AG20443 (cell line): ENCODE measurements at places on chromosomes 2 and 18.

GRCh38 chr2:70964133-70964532 lies 14.3 kb upstream of the ANKRD53 start:
- DNase-seq, result peak; percentile 4

DNA sequence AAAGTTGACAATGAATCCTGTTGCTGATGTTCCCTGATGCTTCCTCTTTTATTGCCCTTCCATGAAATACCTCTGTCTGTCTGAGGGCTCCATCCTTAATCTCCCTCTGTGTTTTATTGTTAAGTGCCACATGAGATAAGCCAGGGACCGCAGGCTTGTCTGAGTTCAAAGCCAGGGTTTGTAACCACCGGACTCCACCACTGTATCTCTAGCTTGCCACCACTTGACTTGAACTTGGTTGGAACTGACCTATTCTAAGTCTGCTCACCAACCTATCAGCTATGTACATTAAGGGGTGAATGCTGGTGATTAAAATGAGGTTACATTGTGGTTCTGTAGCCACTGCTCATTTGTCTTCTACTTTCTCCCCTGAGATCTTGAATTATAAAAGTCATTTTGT lies 328.5 kb upstream of the ZEB2 start:
- DNase-seq, result no peak

- DNase-seq, result no peak
Observed at GRCh38 chr2:1767939-1768691, 23.8 kb upstream of the PXDN start.

DNA sequence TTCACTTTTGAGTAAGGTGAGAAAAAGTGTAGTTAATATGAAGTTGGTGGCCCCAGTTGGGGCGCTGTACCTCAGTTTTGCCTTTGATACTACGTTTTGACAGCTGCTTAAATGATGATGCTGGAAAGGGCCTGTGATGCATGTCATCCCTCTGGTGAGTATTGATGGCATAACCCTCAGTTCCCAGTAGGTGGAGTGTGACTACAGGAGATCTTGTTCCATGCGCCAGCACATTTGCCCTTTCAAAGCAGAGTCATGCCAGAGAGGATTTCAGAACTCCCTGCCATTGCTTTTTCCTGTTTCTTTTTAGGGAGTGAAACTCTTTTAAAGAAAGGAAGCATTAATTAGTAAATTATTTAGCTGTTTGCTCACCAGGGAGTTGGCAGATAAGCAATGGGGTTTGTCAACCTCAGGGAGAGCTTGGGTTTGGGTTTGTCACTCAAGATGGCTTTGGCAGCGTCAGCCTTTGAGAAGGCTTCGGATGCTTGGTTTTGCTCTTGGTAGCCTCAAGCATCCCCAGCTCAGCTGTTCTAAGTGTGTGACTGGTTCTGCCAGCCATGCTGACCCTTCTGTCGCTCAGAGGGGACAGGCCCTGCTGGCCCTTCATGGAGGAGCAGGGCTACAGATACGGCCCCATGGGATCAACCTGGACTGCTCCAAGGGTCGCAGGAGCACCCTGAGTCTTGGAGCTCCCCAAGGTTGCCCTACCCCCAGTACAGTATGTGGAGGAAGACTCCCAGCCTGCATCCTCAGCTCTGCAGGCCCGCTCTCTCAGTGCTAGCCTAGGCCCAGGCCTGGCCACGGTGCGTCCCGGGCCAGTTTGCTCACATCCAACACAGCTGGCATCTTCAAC lies 29.1 kb downstream of the ARMC9 start:
- peak; percentile 93 for DNase-seq

- no peak for DNase-seq
Observed at GRCh38 chr2:125679903-125680302, 976.1 kb upstream of the GYPC start.

- DNase-seq, result no peak
Observed at GRCh38 chr2:11568436-11568835, 34.6 kb downstream of the GREB1 start.

GRCh38 chr2:235504441-235505180 lies 10.8 kb downstream of the AGAP1 start:
- DNase-seq, result no peak

- no peak for DNase-seq
Observed at GRCh38 chr18:78408623-78409022, 571.0 kb upstream of the SALL3 start.

GRCh38 chr2:47095349-47096020 lies 59.6 kb downstream of the STPG4 start:
- no peak for DNase-seq

GRCh38 chr2:94762600-94762999 lies 108.6 kb upstream of the TEKT4 start:
- DNase-seq, result no peak

- DNase-seq, result peak; percentile 11
Observed at GRCh38 chr18:28541276-28541930, 364.5 kb upstream of the CDH2 start.

- DNase-seq, result peak; percentile 93
Observed at GRCh38 chr18:839224-840022, 27.4 kb upstream of the YES1 start.

GRCh38 chr2:74096052-74096451 lies 51.7 kb downstream of the BOLA3 start:
- no peak for DNase-seq

GRCh38 chr2:124913868-124914267 lies 888.8 kb downstream of the CNTNAP5 start:
- no peak for DNase-seq

- no peak for DNase-seq
Observed at GRCh38 chr2:126811101-126811500, 87.6 kb upstream of the TEX51 start.

DNA sequence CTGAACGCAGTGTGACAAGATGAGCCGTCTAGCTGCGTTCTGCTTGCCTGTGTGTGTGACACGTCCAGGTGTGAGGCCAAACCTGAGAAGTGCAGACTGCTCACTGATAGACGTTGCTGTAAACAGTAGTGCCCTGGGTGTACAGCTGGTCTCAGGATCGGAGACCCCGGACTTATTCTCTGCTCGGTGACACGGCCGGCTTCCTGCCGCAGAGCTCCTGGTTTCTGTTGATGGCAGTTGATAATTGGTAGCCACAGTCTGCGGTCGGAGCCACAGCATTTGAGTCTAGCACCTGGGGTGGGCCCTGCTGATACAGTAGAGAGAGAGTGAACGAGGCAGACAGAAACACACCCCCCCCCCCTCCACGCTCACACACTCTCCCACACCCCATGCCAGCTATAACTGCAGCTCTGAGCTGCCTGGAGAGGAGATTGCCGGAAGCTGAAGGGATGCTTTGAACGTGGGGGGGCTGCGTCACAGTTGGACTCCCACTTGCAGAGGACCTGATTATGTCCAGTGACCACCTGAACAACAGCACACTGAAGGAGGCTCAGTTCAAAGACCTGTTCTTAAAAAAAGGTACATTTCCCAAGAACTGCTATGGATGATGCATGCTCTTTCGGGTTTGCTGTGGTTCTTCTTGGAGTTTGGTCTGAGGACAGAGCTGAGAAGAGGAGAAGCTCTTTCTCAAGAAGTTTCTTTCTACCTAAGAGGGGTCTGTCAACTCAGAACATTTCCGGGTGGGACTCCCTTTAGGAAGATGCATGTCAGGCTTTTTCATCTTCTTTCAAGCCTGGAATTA lies 114.0 kb downstream of the FAM210A start:
- DNase-seq, result peak; percentile 17

DNA sequence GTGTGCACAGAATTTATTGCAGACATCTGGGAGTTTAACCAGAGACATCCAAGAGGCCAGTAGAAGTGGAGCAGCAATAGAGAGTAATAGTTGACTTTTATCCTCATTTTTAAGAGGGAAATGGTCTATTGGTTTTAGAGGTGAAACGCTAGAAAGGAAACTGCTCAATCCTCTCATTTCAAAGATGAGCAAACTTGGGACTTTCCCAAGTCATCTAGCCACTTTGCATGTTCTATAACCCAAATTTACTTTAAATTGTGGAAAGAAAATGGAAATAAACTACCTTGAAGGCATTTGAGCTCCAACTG lies 601.7 kb downstream of the ARHGAP15 start:
- DNase-seq, result peak; percentile 51

- DNase-seq, result no peak
Observed at GRCh38 chr2:29763371-29763770, 158.0 kb downstream of the ALK start.

DNA sequence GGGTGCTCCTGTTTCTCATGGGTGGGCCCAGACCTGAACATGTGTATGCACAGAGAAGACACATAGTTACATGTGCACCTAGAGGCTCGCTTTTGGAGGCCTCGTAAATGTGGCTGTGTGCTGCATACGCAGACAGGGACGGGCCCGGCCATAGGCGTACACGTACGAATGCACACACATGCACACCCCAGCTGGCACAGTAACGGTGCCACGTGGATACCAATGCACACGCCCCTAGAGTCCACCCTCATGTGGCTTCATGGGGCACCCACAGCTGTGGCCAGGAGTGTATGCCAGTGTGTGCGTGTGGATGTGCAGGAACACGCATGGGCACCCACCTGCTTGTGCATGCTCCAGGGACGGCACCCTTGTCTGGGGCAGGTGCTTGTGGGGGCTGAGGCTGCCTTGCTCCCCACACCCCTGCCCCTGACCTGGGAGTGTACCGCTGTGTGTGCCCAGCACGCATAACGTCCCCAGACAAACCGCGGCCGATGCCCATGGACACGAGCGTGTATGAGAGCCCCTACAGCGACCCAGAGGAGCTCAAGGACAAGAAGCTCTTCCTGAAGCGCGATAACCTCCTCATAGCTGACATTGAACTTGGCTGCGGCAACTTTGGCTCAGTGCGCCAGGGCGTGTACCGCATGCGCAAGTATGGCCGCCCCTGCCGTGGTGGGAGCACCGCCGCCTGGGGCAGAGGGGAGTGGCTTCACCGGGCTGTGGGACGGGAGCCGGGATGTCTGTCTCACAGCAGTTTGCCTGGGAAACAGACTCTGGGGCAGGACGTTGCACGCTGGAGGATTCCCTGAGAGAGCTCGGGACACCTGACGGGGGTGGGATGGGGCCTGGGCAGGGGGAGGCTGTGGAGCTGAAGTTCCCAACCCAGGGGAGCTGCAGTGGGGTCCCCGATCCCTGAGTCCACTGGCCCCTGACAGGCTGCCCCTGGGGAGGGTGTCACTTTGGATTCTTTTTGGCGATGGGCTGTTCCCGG lies 21.0 kb downstream of the ZAP70 start:
- no peak for DNase-seq

DNA sequence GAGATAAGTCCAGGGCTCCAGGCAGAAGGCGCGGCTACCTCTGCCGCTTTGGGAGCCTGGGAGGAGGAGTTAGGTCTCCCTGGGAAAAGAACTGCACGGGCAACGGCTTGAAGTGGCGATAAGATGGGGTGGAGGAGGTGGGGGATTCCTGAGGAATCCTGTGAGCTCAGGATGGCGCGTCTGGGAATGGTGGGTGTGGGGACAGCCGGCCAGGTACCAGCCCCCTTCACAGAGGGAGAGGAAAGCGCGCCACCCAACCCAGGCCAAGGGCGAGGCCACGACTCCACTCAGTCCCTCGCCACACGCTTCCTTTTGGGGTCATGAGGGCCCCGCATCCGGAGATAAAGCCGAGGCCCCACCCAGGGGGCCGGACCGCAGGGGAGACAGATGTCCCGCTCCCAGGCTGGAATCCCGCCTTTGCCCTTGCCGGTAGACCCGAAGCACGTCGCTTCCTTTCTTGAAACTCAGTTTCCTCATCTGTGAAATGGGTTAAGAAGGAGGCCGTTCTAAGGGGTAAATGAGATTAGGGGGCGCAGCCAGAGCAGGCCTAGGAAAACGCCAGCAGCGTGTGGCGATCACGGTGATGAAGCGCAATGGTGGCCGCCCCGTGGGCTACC lies 1.7 kb upstream of the CTDSP1 start:
- DNase-seq, result peak; percentile 58

- DNase-seq, result no peak
Observed at GRCh38 chr2:31193806-31194205, 23.5 kb downstream of the CAPN14 start.

DNA sequence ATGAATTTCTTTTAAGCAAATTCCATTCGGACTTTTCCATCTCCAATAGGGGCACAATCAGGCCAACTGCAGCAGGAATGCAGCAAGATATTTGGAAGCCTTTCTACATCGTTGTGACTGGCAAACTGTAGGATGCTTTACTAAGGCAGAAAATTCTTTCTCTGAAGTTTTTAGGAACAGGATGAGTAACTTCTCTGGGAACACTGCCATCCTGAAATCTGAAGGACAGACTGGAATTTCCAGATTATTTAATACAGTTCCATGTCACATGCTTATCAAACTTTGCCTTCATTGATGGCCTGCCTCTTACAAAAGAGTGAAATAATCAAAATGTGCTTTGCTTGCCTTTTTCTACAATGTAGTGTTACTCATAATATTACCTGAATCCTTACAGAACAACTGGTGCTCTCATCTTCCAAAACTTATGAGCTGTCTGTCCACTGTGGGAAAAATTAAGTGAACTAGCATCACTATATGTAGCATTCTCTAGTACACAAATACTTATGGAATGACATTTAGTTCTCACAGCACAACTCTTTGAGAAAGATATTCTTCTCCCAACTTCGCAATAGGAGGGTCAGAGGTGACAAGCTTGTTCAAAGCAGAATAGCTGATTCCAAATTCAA lies 32.0 kb upstream of the MAP2 start:
- peak; percentile 14 for DNase-seq

GRCh38 chr2:95166065-95166763 lies 605 bp downstream of the ZNF2 start:
- no peak for DNase-seq

DNA sequence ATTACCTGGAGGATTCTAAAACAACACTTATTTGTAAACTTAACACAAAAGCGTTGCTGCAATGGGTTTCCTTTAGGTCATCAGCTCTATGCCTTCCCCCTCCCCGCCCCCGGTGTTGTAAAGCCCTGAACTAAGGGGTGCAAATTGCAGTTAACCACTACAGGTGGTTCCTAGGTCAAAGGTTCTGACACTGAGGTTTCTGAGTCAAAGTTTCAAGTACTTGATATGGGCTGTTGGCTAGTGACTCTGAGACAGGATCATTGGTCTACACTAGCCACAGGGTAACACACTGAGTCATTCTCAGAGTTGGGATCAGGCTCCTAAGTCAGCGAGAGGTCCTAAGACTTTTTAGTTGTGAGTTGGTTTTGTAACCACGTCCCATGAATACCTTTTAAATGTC lies 15.4 kb downstream of the IL1B start:
- no peak for DNase-seq

GRCh38 chr18:6741232-6741663 lies 11.7 kb downstream of the ARHGAP28 start:
- peak; percentile 87 for DNase-seq

DNA sequence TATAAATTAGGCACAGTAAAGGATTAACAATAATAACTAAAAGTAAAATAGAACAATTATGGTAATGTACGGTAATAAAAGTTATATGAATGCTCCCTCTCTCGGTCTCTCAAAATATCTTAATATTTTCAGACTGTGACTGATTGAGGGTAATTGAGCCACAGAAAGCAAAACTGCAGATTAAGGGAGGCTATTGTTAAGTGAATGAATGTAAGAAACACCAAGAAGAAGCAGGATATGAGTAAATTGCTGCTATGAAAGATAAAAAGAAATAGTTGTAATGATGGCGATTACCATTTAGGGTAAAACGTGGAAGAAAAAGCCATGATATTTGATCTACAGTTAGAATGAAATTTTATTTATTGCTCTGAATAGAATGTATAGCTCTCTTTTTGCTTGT lies 24.1 kb downstream of the GULP1 start:
- DNase-seq, result no peak

- no peak for DNase-seq
Observed at GRCh38 chr2:128502200-128502599, 183.5 kb upstream of the HS6ST1 start.

- no peak for DNase-seq
Observed at GRCh38 chr2:14303366-14304115, 329.0 kb upstream of the LRATD1 start.
